ENCODE measurements at places on chromosomes 12 and 14.

GRCh38 chr14:103056322-103057027, 874 bp downstream of the CDC42BPB start:
- peak; percentile 79 for DNase-seq

DNA sequence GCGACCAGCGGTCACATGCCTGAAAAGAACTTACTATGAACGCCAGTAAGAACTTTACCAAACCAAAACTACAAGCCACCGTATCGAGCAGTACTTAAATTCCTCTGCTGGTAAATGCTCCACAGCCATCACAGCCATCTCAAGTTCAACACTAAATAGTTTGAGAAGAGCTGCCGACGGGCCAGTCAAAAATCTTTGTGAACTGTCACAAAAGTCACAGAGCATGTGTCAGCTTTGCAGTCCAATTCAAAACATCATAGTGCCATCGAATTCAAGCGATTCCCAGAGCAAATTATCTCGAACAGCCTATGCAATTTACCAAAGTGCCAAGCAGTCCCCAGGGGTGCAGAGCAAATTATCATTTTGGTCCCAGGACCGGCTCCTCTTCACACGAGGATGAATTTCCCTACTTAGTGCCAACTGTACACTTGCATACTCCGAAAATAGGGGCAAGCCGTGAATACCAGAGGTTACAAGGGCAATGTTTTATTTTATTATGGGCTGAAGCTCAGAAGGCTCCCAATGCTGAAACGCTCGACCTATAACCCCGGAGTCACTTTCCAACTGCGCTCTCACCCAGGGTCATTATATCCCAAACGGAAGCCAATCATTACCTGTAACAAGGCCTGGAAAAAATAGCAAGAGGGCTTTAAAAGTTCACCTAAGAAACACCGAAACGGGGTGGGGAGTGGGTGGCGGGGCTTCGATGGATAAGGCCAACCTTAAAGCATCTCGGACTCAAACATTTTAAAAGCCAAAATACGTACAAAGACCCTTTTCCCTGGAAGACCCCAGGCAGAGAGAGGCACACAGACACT, 1.1 kb downstream of the LRP6 start:
- peak; percentile 37 for DNase-seq

- DNase-seq: no peak
Observed at GRCh38 chr14:41230683-41231082, 376.0 kb upstream of the LRFN5 start.

- no peak for DNase-seq
Observed at GRCh38 chr12:109951751-109952150, 44.4 kb downstream of the GIT2 start.

- no peak for DNase-seq
Observed at GRCh38 chr12:27814851-27815591, 35.0 kb upstream of the MANSC4 start.

DNA sequence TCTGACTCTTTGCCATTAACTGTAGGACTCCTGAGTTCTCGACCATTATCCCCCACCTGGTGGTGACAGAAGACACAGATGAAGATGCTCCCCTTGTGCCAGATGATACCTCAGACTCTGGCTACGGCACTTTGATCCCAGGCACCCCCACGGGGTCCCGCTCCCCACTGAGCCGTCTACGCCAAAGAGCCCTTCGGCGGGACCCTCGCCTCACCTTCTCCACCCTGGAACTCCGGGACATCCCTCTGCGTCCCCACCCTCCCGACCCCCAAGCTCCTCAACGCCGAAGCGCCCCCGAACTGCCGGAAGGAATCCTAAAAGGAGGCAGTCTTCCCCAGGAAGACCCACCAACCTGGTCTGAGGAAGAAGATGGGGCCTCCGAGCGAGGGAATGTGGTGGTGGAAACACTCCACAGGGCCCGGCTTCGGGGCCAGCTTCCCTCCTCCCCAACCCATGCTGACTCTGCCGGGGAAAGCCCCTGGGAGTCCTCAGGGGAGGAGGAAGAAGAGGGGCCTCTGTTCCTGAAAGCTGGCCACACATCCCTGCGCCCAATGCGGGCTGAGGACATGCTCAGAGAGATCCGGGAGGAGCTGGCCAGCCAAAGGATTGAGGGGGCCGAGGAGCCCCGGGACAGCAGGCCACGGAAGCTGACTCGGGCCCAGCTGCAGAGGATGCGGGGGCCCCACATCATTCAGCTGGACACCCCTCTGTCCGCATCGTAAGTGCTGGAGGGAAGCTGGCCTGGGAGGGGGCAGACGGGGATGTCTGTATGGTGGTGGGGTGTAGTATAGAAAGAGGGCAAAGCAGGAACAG, 14.4 kb downstream of the TNFRSF1A start:
- no peak for DNase-seq

Data from colonic mucosa (tissue), 4 donors.